ENCODE measurements at places on chromosomes 7 and 10.

- peak; percentile 51 for DNase-seq
Measured at GRCh38 chr10:6275022-6275997, 72.6 kb downstream of the PFKFB3 start.

GRCh38 chr7:112873831-112874553 is 83.8 kb upstream of the TMEM168 start:
- DNase-seq: no peak

DNA sequence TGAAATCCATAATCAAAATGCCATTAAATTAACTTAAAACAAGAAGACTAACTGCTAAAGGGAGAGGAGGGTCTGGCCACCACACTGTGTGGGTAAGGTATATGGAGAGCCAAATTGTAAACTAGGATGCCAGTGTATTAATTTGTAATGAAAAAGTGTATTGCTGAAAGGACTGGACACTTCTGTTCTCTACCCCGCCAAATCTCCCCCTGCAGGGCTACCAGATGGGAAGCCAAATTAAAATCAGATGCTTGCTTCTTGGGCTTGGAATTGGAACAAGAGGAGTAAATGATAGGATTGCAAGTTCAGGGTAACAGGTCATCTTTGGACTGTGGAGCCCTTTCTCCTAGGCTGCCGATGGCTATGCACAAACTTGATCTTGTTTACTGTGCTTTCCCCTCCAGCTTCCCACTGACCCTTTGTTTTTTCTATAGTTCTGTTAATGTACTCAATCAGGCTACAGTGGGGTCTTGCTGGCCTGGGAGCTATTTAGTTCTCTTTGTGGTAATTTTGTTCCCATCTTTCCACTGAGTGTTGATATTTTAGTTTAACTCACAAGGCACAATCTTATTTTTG is 932.1 kb upstream of the C7orf33 start:
- DNase-seq: no peak

DNA sequence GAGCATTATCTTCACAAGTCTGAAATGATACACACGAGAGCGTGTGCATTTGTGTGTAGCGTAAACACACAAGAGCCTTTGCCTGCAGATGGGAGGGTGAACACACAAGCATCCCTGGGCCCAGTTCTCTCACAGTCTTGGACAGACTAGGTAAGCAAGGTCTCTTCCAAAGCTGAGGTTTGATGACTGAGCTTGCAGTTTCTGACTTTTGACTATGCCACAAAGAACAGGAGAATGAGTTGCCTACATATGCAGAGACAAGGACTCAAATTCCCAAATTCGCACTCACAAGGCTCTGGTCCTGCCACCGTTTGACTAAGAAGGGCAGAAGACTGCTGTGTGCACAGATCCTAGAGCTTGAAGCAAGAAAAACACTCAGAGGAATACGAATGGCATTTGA is 55.8 kb downstream of the FAM53B start:
- DNase-seq: no peak

- no peak for DNase-seq
Measured at GRCh38 chr10:119478811-119479341, 63.6 kb downstream of the RGS10 start.

GRCh38 chr10:127585519-127586023 is 36.5 kb downstream of the NPS start:
- no peak for DNase-seq

DNA sequence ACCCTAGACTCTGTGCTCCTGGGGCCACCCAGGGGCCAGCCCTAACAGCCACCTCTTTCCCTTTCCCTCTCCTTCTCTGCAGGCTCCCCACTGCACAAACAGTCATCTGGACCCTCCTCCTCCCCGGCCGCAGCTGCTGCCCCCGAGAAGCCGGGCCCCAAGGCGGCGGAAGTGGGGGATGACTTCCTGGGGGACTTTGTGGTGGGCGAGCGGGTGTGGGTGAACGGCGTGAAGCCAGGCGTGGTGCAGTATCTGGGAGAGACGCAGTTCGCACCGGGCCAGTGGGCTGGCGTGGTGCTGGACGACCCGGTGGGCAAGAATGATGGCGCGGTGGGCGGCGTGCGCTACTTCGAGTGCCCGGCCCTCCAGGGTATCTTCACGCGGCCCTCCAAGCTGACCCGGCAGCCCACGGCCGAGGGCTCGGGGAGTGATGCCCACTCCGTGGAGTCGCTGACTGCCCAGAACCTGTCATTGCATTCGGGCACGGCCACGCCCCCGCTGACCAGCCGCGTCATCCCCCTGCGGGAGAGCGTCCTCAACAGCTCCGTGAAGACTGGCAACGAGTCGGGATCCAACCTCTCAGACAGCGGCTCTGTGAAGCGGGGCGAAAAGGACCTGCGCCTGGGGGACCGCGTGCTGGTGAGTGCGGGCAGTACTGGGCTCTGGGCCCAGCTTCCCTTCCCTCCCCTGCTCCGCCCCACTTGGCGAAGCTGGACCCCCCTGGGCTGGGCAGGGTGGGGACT is 49.3 kb downstream of the CLIP2 start:
- no peak for DNase-seq

DNA sequence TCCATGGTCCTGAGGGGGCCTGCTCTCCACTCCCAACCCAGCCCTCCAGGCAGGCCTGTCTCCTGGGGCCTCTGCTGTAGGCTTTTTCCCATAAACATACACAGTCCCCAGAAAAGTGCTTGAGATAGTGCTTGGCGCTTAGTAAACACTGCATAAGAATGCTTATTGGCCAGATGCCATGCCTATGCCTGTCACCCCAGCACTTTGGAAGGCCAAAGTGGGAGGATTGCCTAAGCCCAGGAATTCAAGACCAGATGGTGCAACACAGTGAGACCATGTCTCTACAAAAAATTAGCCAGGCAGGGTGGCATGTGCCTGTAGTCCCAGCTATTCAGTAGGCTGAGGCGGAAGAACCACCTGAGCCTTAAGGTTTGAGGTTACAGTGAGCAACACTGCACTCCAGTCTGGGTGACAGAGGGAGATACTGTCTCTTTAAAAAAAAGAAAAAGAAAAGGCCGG is 24.6 kb upstream of the ASL start:
- DNase-seq: no peak

DNA sequence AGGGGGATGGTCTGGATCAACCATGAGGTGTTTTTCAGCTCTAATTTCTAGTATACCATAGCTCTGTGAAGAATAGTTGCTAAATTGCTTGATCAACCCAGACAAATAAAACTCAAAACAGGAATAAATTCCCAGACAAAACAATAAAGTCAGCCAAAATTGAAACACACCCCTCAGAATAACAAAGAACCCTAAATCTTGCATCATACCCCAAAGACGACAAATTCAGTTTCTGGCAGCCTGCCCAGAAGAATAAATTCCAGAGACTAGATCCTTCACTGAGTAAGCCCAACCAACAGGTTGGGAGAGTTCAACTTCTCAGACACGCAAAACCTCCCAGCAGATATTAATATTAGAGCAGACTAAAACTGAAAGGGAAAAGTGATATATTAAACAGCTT is 11.2 kb upstream of the SEM1 start:
- DNase-seq: no peak

GRCh38 chr7:27972276-27972675 is 208.3 kb downstream of the JAZF1 start:
- DNase-seq: no peak

DNA sequence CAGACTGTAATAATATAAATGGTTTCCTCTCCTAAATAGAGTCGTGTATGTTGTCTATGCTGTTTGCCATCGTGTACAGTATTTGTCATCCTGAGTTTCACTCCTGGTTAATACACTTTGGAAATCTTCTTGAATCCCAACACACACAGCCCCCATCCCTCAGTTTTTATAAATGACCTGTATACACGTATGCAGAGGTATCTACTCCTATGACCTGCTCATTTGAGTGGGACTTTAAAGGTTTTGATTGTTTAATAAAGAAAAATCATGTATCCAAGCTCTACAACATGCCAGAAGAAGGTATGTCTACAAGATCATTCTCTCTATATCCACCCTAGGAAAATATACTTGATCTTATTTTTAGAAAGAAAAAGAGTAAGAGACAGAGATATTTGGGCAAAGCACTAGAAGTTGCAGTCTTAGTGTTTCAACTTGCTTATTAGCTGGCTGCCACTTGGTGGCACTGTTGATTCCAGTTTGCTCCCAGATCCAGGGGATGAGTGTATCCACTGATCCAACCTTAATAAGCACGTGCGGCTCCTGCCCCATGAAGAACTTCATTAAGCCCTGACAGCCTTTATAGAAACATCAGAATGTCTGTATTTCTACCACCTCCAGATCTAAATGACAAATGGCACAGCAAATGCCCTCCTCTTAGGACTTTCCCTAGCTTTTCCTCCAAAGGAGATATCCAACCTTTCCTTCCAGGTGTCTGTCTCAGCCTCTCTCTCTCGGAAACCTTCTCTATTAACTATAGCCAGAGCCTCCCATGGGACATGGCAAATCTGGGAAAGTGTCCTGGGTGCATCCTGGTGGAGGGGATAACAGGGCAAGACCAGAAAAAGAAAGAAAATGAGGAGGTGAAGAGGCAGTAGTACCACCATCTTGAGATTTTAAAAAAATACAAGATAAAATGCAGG is 181.6 kb upstream of the NEBL start:
- DNase-seq: no peak

GRCh38 chr10:28892818-28893547 is 215.7 kb downstream of the BAMBI start:
- DNase-seq: no peak

DNA sequence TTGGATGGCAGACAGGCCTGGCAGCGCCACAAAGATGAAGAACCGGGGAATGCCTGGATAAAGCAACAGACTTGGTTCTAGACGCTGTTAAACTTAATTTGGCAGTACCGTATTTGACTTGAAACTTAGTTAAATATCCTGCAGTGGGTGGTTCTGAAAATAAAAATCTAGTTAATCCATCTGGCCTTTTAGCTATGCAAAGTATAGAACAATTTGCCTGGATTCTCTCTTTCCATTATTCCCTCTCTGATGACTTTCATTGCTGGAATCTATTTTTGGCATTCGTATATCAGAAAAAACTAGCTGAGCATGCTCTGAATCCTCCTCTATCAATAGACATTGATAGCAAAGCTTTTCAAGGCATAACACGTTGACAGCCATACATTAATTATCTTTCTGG is 203.6 kb downstream of the MACC1 start:
- no peak for DNase-seq
